BJ (cell line): ENCODE measurements at places on chromosomes 4 and X. TPM values are rescaled to one million over a fixed set of nuclear protein-coding genes. Genes with fewer than 3 reads are reported as not detected.

Gene PLA2G12A
- polyA plus RNA-seq = 52.7 and 62.6 TPM in 2 replicates

Gene GPC4
- polyA plus RNA-seq = 0.23 and 0.26 TPM in 2 replicates

Gene INTS12
- 20.0 and 32.6 TPM in 2 replicates for polyA plus RNA-seq

Gene RASL11B
- 0.20 and 0.22 TPM in 2 replicates for polyA plus RNA-seq

Gene HOPX
- not detected in 2 replicates for polyA plus RNA-seq

Gene ADH1C
- polyA plus RNA-seq = 0.13 and 0.28 TPM in 2 replicates

Gene NR3C2
- polyA plus RNA-seq = 0.06 and 0.18 TPM in 2 replicates

Gene PPEF2
- not detected in 2 replicates for polyA plus RNA-seq

Gene ZAR1
- polyA plus RNA-seq = not detected in 2 replicates

Gene STBD1
- polyA plus RNA-seq = 4.2 and 4.4 TPM in 2 replicates

Gene TRAM1L1
- 0.44 and 0.85 TPM in 2 replicates for polyA plus RNA-seq

Gene GABRE
- polyA plus RNA-seq = 37.8 and 40.1 TPM in 2 replicates

Gene GAGE12E
- polyA plus RNA-seq = not detected in 2 replicates

Gene JCHAIN
- 8.5 and 14.9 TPM in 2 replicates for polyA plus RNA-seq

Gene RAPGEF2
- polyA plus RNA-seq = 19.6 and 28.3 TPM in 2 replicates

Gene TAF7L
- 0.13 and 0.22 TPM in 2 replicates for polyA plus RNA-seq

Gene C1GALT1C1
- polyA plus RNA-seq = 28.2 and 53.5 TPM in 2 replicates

Gene XAGE2
- not detected in 2 replicates for polyA plus RNA-seq

Gene ERVMER34-1
- 0.05 and 0.10 TPM in 2 replicates for polyA plus RNA-seq

Gene VCX2
- polyA plus RNA-seq = not detected in 2 replicates

Gene CPLX1
- 0.15 TPM in 1 of 2 replicates, not detected in the other for polyA plus RNA-seq

Gene SHOX
- 18.2 and 22.8 TPM in 2 replicates for polyA plus RNA-seq

Gene SPATA4
- polyA plus RNA-seq = 0.07 and 0.17 TPM in 2 replicates

Gene XKRX
- polyA plus RNA-seq = 0.02 TPM in 1 of 2 replicates, not detected in the other

Gene MECP2
- 10.9 and 11.9 TPM in 2 replicates for polyA plus RNA-seq

Gene MAGEA4
- not detected in 2 replicates for polyA plus RNA-seq

Gene NXF2
- polyA plus RNA-seq = not detected in 2 replicates

Gene GLRB
- polyA plus RNA-seq = 4.8 and 9.5 TPM in 2 replicates

Gene CYSLTR1
- not detected in 2 replicates for polyA plus RNA-seq

Gene MXRA5
- 35.1 and 36.5 TPM in 2 replicates for polyA plus RNA-seq
